ENCODE measurements at places on chromosomes 4 and X.

GRCh38 chr4:167555338-167556022 is 321.2 kb upstream of the SPOCK3 start:
- DNase-seq, result no peak

DNA sequence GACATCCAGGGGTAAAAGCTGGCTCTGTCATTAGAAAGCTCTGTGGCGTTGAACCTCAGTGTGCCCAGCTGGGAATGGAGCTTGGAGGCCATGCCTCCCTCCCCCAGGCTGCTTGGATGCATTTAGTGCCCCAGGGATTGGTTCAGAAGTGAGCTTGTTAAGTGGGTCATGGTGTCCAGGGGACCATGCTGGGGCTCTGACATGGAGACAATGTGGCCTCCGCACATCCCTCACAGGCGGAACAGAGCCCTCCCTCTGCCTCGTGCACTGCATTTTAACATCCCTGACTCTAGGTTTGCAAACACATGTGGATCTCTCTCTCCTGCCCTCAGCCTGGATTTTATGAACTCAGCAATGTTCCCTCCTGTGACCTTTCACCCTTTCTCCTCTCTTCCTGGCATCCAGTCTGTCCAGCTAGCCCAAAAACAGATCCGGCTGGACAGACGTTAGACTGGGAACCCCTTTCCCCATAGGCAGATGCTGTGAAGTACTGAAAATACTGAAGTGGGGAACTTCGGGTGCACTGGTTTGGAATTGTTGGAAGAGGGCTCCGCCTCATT is 81.5 kb downstream of the SORCS2 start:
- DNase-seq, result no peak

- DNase-seq, result peak; percentile 48
Observed at GRCh38 chr4:108072300-108072699, 82.6 kb downstream of the HADH start.

DNA sequence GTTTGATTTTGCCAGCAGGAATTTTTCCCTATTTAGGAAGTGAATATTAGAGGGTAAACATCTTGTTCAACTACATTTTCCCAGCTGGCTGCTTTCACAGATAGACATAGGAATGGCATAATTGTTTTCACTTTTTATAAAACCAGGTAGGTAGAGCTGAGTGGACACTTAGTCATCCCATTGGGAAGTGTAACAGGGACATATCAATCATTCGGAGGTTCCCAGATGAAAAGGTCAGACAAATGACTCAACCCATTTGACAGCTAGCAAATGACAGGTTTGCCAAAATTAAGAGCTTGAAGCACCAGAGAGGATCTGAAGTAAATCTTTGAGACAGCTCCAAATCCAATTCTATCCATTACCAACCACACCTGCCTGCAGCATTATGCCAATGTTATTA is 205.3 kb downstream of the SLC39A8 start:
- no peak for DNase-seq

All from stimulated activated CD8-positive, alpha-beta memory T cell treated with anti-CD3 and anti-CD28 coated beads, Interleukin-4, amount 100 ng/mL, for 1 hour (primary cell).